ENCODE measurements at places on chromosomes 11 and 22. TPM values are rescaled to one million over a fixed set of nuclear protein-coding genes. Genes with fewer than 3 reads are reported as not detected.

GRCh38 chr11:14904745-14905103 is 12.7 kb upstream of the CYP2R1 start:
- peak; percentile 87 for DNase-seq

The PTDSS2 gene
- 22.5 TPM for total RNA-seq

DNA sequence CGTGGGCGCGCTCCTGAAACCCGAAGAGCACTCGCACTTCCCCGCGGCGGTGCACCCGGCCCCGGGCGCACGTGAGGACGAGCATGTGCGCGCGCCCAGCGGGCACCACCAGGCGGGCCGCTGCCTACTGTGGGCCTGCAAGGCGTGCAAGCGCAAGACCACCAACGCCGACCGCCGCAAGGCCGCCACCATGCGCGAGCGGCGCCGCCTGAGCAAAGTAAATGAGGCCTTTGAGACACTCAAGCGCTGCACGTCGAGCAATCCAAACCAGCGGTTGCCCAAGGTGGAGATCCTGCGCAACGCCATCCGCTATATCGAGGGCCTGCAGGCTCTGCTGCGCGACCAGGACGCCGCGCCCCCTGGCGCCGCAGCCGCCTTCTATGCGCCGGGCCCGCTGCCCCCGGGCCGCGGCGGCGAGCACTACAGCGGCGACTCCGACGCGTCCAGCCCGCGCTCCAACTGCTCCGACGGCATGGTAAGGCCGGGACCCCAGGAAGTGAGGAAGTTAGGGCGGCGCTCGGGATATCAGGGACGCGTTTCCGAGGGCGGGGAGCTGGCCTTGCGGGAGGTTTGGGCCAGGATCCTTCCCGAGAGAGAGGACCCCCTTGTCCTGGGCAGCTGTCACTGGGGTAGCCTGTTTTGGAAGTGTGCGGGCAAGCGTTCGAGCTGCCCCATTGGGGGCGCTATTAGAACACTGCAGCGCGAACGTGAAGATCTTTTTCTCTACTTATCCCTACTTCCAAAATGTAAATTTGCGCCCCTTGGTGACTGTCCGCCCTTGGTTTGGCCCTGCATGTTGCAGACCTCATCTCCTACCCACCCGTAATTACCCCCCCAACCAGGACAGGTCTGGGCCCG is 796 bp downstream of the MYOD1 start:
- no peak for DNase-seq

DNA sequence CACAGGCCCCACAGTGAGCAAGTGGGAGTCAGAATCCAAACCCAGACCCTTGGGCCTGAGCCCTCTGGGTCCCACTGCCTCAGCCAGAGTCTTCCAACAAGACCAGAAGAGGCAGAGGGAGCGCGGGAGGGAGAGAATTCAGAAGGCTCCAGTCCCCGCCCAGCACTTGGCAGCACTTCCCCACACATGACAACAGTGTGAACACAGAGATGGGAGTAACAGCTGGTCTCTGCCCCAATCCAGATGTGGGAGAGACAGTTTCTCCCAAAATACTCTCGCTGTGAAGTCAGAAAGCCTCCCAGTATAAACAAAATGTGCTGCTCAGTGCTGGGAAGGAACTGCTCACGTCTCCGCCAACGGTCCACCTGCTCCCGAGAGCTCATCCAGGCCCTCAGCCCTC is 219.9 kb downstream of the MN1 start:
- DNase-seq, result no peak

The CCDC116 gene
- total RNA-seq, result 0.51 TPM

The NOX4 gene
- not detected for total RNA-seq

The GALNT18 gene
- 2.5 TPM for total RNA-seq

- DNase-seq, result peak; percentile 38
Observed at GRCh38 chr22:43148581-43148980, 2.8 kb upstream of the TSPO start.

- DNase-seq, result no peak
Observed at GRCh38 chr22:33221568-33221967, 163.4 kb upstream of the SYN3 start.

The UBASH3B gene
- 6.9 TPM for total RNA-seq

The CENATAC gene
- 44.5 TPM for total RNA-seq

GRCh38 chr11:82858556-82859091 is 41.6 kb downstream of the PRCP start:
- no peak for DNase-seq

- DNase-seq, result no peak
Observed at GRCh38 chr11:111983187-111983986, 41.8 kb upstream of the DLAT start.

GRCh38 chr11:64710418-64711137 is 12.4 kb downstream of the NRXN2 start:
- DNase-seq, result no peak
